Endothelial cell (in vitro differentiated cells): ENCODE measurements at places on chromosomes 6 and 20. TPM values are rescaled to one million over a fixed set of nuclear protein-coding genes. Genes with fewer than 3 reads are reported as not detected.

DNA sequence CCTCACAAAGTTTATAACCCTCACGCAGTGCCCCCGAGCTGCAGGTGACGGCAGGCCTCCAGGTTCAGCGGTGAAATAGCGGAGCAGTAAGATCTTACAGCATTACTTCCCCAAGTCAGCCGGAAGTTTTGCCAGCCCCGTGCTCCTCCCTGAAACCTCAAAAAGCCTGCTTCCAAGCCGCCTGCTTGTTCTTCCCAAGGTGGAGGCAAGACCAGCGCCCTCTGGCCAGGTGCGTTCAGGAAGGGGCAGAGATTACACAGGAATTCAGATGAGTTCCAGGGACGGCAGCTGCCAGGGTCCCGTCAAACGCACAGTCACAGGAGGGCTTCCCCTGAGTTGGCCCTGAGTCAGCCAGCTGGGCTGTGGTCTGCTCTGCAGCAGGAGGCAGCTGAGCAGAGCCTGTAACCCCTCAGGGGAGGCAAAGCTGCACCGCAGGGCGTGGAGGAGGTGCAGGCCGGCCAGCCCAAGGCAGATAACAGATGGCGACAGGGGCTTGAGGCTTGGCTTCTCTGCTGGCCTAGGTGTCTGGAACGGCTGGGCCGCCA is 124.1 kb upstream of the RPS6KA2 start:
- no peak for DNase-seq

- no peak for DNase-seq
Measured at GRCh38 chr6:56087421-56087820, 160.0 kb downstream of the COL21A1 start.

DNA sequence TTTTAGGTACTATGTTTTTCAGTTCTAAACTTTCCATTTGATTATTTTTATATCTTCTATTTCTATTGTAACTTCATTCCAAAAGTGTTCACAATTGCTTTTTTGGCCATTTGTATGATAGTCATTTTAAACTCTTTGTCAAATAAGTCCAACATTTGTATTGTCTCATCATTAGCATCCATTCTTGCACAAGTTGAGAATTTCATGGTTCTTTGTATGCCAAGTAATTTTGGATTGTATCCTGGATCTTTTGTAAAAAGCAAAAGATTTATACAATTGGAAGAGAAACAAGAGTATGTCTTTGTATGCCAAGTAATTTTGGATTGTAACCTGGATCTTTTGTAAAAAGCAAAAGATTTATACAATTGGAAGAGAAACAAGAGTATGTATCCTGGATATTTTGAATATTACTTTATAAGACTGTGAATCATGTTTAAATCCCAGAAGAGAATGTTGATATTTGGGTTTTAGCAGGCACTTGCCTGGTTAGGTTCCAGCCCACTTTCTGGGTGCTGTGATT is 36.9 kb upstream of the NT5E start:
- no peak for DNase-seq

DNA sequence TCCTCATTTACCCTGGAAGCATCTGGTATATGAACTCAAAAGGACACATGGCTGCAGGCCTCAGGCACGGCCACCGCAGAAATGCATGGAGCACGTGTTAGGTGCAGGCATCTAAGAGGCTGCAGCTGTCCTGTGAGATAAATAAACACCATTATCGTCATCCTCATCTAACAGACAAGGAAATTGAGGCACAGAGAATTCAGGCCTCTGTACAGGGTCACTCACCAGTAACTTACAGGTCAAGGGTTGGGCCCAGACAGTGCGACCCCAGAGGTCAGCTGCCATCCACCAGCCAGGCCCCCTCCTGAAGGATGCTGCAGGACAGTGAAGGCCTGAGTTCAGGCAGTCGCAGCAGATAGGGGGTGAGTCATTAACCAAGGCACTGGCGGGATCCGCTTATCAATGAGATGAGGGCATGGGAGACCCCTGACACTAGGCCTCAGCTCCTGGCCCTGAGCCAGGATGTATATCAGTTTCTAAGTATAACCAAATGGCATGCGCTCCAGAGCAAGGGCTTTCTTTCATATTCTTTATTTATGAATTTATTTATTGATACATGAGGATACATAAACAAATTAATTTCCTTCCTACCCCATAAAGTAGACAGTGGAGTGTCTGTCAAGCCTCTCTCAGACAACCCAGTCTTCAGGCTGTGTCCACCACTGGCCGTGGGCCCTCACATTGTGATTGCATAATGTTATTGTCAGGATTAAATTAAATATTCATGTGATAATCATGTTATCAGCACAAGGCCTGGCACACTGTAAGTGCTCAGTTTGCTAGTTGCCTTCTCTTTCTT is 316.9 kb downstream of the QKI start:
- no peak for DNase-seq

GRCh38 chr6:53263917-53264316 is 84.8 kb downstream of the ELOVL5 start:
- DNase-seq: no peak

- no peak for DNase-seq
Measured at GRCh38 chr20:14232650-14233049, 104.8 kb downstream of the FLRT3 start.

DNA sequence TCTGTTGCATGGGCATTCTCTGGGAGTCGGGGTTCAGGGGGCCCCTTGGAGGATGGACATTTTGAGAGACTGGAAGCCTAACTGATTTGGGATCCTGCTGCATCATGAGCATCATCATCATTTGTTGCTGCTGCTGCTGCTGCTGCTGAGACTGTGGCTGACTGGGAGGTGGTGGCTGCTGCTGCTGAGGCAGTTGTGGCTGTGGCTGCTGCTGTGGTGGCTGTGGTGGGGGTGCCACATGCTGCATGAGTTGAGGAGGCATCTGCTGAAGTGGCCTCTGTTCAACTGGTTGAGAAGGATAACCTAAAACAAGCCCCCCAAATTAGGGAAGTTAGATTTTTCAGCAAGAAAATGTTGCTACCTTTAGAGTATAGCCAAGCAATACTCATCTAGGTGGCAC is 38.9 kb downstream of the TP53INP2 start:
- DNase-seq: no peak

DNA sequence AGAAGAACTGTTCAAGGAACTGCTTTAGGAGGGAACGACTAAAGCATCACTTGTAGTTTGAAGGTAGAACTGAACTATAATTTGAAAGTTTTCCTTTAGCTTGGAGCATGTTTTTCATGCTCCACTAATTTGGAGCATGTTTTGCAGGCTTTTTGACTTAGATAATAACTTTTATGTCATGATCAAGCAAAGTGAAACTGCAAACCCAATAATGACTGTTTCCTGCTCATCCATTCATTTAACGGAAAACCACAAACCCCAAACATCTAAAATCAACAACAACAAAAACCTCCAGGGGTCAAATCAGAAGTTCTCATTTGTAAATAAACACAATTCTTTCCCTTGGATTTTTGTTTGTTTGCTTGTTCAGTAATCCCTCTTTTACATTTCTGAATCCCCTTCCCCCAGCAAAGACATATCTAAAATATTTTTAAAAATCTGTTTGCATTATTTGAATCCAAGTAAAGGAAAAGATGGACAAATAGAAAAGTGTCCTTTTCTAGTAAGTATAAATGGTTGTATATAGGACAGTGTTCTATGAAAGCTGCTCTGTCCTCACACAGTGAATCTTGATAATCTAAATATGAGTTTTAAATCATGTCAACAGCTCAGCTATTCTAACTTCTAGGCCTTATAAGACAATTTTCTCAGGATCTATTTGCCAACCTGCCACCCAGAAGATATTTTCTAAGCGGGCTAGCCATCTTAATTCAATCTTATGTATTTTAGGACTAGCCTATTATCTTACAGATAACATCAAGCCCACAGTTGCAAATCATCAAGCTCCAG is 2.6 kb downstream of the SIM1 start:
- no peak for DNase-seq

Gene TREM1
- 0.38 TPM for total RNA-seq

Gene SASH1
- 138 TPM for total RNA-seq

Gene PNLDC1
- total RNA-seq: not detected
